ENCODE measurements at places on chromosomes 12 and 14. TPM values are rescaled to one million over a fixed set of nuclear protein-coding genes. Genes with fewer than 3 reads are reported as not detected.

Gene ACOT6
- not detected for total RNA-seq

Gene INHBC
- total RNA-seq: not detected

Gene LRRC43
- 1.5 TPM for total RNA-seq

Gene C12orf56
- not detected for total RNA-seq

Gene RHEBL1
- 1.9 TPM for total RNA-seq

Gene GMFB
- 78.2 TPM for total RNA-seq

Gene NKX2-8
- not detected for total RNA-seq

Gene CHGA
- not detected for total RNA-seq

GRCh38 chr14:99381688-99382060, 99.0 kb downstream of the SETD3 start:
- DNase-seq: no peak

GRCh38 chr12:103529306-103529705, 33.5 kb upstream of the C12orf42 start:
- DNase-seq: no peak

- peak; percentile 17 for DNase-seq
Measured at GRCh38 chr12:103600967-103601728, 14.1 kb downstream of the STAB2 start.

DNA sequence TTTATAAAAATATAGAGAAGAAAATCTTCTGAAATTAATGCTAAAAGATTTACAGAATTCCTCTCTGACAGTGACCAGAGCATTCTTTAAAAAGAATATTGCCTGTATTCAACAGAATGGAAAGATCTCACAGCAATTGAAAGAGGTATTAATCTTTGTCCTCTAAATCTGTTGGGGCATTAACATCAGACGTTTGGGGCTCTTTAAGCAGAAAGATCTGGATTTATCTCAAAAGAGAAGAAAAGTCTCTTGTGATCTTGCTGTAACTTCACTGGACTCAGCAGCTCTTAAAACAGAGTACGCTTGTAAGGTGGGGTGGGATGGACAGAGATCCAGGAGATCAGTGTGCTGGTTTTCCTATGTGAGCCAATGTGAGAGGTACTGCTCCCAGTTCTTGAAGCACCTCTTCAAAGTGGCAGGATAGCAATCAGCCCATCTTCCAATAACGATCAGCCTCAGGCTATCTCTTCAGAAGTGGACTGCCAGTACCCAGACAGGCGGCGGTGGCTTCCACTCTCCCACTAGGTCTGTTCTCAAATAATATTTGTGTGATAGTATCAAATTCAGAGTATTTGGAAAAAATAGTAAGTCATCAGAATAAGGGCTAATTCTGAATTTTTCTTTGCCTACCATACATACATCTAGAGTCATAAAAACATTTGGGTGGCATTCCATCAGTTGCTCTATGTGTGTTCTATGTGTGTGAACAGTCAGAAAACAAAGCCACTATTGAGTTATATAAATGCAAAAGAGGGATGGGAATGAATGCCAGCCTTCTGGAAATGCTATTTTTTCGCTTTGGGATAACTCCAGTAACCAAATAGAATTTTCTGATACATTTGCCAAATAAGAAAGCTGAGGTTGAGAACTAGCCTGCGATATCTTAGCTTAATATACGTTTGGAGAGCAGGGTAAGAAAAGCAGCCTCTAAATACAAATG, 237.4 kb upstream of the RGS6 start:
- DNase-seq: no peak

DNA sequence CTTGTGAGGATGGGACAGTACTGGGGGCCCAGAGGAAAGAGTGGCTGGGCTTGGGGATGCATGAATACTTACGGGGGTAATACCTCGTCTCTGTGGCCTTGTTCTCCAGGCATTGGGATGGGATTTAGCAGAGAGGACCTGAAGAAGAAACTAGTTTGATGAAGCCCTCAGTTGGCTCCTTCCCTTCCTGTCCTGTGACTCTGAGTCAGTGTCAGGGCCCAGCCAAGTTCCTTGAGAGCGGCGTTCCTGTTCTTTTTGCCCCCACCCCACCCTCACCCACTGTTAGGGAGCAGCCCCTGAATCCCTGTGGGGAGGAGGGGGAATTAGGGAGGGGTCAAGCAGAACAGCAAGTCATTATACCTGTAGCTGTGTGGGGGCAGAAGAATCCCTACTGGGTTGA, 5.2 kb upstream of the LRP1-AS start:
- peak; percentile 18 for DNase-seq

DNA sequence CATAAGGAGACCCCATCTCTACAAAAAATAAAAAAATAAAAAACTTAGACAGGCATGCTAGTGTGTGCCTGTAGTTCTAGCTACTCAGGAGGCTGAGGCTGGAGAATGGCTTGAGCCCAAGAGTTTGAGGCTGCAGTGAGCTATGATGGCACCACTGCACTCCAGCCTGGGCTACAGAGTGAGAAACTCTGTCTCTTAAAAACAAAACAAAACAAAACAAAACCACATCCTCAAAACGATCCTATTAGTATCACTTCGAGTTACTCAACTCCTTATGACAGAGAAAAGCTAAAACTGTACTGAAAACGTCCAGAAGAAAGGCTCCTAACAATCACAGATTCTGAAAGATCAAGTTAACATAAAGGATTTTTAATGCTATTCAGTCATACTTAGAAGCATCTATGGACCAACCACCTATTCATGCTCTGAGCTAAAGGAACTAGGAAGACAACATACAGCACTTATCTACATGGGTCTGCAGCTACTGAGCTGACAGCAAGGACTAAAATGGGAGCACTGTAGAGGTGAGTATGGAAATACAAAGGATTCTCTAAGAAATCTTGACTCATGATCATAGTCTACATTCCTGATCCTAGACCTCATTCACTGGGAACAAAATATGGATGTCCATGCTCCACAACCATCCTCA, 75.3 kb upstream of the DUSP6 start:
- DNase-seq: no peak

GRCh38 chr14:96688629-96689028, 108.6 kb upstream of the VRK1 start:
- no peak for DNase-seq

DNA sequence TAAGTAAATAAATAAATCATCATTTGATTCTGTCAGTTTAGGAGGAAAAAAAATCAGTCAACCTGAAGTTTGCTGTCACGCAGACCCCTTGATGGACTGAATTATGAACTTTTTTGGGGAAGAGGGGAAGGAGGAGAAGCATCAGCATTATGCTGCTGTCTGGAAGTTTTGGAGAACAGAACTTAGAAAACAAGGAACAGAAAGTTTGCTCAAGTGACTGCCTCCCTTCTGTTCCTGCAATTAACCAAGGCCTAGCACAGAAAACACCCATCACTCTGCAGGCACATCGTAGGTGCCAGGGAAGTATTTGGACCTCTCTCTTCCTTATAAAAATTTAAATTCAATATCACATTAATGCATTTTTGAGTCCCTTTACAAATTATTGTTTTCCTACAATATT, 283.8 kb downstream of the VRK1 start:
- DNase-seq: no peak
